ENCODE measurements at places on chromosomes 7 and 10.

DNA sequence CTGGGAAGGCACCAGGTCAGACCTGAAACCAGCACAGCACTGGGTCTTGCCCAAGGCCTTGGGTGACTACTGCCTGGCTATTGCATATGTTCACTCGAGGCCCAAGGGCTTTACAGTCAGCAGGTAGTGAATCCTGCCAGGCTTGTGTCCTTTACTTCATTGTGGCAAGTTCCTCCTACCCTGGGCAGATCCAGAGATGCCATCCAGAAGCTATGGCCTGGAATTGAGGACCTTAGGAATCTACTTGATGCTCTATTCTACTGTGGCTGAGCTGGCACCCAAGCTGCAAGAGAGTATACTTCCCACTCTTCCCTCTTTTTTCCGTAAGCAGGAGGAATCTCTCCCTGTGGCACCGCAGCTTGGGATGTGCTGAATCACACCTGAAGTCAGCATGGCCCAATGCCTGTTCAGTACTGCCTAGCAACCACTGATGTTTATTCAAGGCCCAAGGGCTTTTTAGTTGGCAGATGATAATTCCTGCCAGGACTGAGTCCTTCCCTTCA is 246.7 kb upstream of the CTBP2 start:
- no peak for DNase-seq

GRCh38 chr7:30726296-30727006 is 25.5 kb upstream of the INMT start:
- no peak for DNase-seq

- DNase-seq, result no peak
These were observed 55.4 kb downstream of the A1CF start for GRCh38 chr10:50830066-50830465.

- no peak for DNase-seq
These were observed 80.7 kb downstream of the ITGB8 start for GRCh38 chr7:20411372-20411771.

GRCh38 chr10:123117644-123118417 is 17.9 kb upstream of the HMX3 start:
- no peak for DNase-seq

DNA sequence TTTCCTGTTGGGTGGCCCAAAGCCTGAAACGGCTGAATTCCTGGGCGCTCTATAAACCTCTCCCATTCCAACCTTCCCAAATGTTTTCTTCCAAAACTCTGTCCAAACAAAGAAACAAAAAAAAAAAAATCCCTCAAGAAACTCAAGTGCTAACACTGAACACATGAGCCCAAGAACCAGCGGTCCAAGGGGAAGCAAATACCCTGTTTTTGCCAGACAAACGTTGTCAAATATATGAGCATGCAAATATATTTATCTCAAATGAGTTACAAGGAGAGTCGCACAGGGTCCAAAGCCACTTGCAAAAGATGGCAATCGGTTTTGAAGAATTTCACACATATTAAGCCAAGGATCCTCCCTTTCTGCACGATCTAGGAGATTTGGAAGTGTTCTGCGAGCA is 23.3 kb upstream of the EMX2 start:
- no peak for DNase-seq

- no peak for DNase-seq
These were observed 46.6 kb upstream of the GRID1 start for GRCh38 chr10:86413046-86413728.

- no peak for DNase-seq
These were observed 32.6 kb downstream of the ARHGAP21 start for GRCh38 chr10:24690961-24691512.

DNA sequence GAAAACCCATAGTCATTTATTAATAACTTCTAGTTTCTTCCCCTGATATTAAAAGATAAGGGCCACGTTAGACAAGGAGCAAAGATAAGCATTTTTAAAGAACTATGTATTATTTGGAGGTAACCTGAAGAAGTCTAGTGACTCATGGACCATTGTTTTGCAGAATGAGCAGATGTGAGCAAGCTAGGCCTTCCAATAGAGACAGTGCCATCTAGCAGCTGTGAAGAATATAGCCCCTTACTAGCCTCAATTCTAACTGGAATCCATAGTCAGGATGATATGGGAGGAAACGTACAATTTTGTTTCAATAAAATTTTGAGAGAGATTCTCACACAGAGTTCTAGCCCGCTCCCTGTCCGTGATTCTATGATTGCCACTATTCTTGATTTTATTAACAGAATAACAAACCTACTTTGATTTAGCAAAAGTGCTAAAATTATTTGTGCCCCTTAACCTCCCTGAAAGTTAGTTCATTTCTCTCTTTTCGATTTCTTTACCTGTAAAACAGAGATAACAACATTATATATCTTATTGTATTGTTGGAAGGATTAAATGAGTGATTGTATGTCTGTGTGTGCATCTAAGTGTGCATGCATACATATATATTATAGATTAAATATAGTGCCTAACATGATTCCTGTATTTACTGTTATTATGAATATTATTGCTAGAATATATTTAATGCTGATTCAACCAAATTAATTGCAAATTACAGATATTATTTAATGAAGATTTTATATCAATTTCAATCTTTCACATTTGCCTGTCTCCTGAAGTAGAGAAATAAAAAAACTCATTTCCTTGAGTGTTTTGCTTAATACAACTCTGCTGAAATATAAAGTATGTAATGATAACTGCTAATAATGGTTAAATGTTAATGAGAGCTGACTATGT is 22.7 kb downstream of the FAM237B start:
- DNase-seq, result peak; percentile 58

DNA sequence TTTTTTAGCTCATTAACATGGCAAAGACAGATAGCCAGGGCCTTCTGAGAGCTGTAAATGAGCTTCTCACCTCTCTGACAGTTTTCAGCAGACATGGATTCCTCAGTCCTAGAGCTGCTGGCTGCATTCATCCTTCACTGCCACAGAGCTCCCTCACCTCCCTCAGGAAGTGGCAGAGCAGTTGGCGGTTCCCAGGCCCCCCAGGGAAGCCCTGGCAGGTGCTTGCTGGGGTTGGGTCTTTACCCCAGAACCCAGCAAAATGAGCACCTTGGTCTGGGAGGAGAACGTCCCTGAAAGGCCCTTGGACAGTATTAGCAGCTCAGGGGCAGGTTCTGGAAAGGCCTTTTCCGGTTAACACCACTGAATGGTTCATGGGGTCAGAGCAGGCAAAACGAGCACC is 288.0 kb downstream of the PTPRN2 start:
- no peak for DNase-seq

- no peak for DNase-seq
These were observed 942.5 kb upstream of the ZWINT start for GRCh38 chr10:57303566-57303965.

- DNase-seq, result no peak
These were observed 100.9 kb downstream of the TAX1BP1 start for GRCh38 chr7:27840760-27841364.

- DNase-seq, result peak; percentile 80
These were observed 57.3 kb downstream of the MAPK8 start for GRCh38 chr10:48363617-48364355.

DNA sequence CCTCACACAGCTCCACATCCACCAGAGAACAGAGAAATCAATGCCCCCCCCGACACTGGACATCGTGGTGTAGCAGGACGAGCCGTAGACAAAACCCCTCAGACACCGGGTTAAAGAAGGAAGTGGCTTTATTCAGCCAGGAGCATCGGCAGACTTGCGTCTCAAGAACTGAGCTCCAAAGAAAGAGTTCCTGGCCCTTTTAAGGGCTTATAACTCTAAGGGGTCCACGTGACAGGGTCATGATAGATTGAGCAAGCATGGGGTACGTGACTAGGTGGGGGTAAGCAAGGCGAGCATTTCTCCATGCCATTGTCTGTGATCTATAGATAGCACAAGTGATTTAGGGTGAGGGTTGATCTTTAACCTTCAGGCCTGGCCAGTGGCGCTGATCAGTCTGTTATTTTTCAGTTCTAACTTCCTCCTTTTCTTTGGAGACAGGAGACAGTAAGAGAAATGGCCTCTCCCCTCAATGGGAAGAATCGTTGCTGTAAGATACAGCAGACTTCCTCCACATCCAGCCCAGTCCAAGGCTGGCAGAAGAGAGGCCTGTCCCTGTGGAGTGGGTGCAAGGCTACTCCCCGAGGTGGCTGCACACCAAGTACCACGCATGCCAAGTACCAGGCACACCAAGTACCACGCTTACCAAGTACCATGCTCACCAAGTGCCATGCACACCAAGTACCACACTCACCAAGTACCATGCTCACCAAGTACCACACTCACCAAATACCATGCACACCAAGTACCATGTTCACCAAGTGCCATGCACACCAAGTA is 19.5 kb upstream of the PPP2R2D start:
- DNase-seq, result no peak

DNA sequence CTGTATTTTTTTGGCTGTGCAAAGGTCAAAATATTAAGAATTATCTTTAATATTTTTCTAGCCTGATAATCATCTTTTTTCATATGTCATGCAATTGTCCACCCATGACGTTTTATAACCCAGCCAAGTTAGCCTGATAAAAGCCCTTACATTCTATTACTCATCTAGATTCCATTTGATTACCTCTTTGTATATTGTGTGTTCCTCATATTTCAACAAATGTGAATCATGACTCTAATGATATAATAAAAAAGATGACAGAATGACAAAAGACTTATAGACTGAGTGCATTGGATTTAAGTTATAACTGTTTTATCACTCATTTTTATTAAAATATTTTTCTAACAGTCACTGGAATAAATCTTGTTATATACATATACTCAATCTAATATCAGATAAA is 1560.0 kb upstream of the LRRTM3 start:
- DNase-seq, result no peak

DNA sequence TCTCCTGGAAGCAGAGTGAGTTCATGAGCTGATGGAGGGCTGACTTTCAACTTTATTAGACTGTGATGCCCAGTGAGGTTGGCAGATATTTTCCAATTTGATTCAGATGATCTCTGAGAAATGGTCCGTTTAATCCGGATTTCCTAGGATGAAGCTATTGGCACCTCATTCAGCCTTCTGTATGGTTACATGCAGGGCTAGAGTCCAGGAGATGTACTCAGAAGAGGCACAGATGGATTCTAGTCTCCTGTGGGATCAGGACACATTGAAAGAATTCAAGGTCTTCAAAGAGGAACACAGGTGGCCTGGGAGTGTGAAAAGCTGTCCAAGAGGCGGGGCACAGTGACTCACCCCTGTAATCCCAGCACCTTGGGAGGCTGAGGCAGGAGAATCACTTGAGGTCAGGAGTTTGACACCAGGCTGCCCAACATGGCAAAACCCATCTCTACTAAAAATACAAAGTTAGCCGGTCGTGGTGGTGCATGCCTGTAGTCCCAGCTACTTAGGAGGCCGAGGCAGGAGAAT is 23.0 kb upstream of the RHEB start:
- no peak for DNase-seq

GRCh38 chr10:5040781-5041470 is 37.3 kb upstream of the AKR1C2 start:
- no peak for DNase-seq

DNA sequence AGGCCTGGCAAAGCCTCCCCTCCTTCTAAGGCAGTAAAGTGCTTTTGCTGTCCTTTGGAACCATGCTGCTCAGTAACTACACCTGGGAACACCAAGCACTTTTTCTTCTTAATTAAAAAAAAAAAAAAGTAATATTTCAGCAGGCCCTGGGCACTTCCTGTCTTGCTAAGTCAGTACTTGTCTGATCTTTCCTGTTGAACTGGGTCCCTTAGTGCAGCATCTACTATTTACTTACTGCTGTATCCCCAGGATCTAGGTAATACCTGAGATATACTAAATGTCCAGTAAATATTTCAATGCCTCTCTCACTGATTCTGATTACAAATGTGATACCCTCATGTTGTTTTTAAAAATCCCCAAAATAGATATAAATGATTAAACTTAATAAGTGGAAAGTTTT is 77.4 kb downstream of the PPP1R3C start:
- no peak for DNase-seq

- DNase-seq, result no peak
These were observed 26.0 kb upstream of the MCU start for GRCh38 chr10:72665925-72666324.

Measured in HT-29 (cell line).